ENCODE measurements at places on chromosomes 13 and 19.

DNA sequence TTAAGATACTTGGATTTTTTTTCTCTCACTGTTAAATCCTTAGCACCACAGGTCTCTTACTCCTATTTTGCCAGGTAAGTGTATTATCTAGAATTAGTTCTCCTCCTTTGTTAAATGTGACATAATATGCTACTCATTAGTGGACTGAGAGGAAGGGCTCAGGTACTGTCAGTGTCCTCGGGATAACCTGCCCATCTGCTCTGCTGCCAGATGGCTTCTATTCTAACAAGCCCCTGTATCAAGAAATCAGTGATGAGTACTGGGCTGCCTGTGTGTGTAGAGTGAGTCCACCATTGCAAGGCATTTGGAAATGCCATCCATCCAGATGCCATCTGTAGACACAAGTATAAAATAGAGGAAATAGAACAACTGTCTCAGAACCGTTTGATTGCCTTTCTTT, 209.6 kb downstream of the ATP8A2 start:
- DNase-seq = no peak

DNA sequence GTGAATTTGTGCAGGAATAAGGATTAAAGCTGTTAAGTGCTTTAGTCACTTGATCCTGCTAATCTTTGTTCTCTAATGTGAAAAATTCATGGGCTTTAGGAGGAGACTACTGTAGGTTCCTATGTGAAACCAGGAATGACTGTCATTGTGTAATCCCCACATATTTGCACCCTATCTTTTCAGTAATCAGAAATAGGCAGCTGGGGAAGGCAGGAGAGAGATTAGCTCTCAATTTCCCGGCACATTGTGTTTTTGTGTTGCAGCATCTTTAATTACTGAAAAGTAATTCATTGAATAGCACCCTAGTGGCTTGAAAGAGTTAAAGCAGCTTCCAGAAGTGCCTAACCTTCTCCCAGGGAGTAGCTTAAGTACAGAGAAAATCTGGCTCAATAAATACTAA, 282.9 kb downstream of the OLFM4 start:
- DNase-seq = no peak

- no peak for DNase-seq
Measured at GRCh38 chr13:33175991-33176390, 109.6 kb downstream of the STARD13 start.

DNA sequence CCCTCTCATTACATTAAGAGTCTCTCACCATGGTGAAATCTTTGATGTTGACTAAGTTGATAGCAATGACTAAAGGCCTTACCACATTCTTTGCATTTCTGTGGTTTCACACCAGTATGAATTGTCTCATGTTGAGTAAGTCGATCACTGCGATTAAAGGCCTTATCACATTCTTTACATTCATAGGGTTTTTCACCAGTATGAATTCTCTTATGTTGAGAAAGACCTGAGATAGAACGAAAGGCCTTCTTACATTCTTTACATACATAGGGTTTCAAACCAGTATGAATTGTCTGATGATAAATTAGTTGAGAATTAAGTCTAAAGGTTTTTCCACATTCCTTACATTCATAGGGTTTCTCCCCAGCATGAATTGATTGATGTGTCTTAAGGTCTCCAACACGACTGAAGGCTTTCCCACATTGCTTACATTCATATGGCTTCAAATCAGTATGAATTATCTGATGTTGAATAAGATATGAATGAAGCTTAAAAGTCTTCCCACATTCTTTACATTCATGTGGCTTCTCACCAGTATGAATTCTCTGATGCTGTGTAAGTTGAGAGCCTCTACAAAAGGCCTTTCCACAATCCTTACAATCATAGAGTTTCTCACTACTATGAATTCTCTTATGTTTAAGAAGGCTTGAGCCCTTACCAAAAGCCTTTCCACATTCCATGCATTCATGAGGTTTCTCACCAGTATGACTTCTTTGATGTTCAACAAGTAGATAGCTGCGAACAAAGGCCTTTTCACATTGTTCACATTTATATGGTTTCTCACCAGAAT, 45.6 kb downstream of the ZNF283 start:
- DNase-seq = no peak

- DNase-seq = no peak
Measured at GRCh38 chr13:49858178-49858856, 65.8 kb upstream of the KPNA3 start.

DNA sequence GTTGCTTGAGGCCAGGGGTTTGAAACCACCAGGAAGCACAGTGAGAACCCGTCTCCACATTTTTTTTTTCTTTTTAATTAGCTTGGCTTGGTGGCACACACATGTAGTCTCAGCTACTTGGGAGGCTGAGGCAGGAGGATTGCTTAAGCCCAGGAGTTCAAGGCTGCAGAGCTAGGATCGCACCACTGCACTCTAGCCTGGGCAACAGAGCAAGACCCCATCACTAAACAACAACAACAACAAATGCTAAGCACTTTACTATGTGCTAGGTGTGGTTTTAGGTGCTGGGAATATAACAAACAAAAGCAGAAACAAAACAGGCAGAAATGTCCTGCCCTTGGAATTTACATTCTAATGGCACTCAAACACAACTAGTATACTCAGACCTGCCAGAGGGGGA, 51.3 kb downstream of the RYR1 start:
- DNase-seq = no peak

- no peak for DNase-seq
Measured at GRCh38 chr19:3389876-3390371, 23.5 kb downstream of the NFIC start.

DNA sequence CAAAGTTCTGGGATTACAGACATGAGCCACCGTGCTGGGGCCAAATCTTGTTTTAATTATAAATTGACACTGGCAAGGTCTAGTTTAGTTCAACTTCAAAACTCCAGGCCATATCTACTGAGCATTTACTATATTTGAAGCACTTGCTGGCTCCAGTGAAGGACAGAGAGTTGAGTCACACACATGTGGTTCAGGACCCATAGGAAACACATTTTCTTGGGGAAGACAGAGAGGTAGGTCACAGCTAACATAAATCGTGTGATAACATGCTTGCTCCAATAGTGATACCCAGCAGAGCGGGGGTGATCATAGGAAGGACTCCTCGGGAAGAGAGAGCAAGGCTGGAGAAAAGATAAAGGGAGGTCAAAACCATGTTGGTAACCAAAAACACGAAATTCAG, 170.6 kb upstream of the TSC22D1 start:
- DNase-seq = no peak

DNA sequence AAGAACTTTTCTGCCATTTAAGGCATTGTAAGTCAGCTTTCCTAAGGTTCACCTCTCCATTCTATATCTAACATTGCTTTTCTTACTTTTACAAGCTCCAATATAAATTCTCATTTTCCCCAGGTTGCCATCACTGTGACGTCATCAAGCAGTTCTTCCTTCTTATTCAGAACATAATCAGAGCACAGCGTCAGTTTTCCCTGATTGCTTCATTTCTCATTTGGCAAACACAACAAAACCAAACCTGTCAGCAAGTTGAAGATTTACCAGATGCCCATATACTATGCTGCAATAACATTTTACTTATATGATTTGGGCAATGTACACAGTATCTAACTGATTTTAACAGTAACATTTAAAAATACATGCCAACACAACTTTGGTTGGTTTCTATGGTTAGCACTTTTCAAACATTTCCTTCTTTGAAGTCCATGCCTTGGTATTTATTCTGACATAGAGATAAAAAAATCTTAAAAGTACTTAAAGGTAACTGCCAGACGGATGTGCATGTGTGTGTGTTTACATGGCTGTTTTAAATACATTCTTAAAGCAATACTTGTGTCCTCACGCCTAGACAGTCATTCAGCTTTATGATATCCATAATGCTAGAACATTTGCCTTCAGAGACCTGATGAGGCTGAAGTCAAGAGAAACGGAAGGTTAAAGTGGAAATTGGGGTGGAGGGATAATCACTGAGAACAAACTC, 264.0 kb downstream of the KLF12 start:
- DNase-seq = no peak

- no peak for DNase-seq
Measured at GRCh38 chr19:29525901-29526729, at the start of gene VSTM2B. VSTM2B (plus strand) TSS chr19:29525994; CDS start chr19:29526584, 590 bp downstream.

- no peak for DNase-seq
Measured at GRCh38 chr13:98707281-98707999, 45.0 kb downstream of the SLC15A1 start.
